ENCODE measurements at places on chromosomes 5 and 9.

DNA sequence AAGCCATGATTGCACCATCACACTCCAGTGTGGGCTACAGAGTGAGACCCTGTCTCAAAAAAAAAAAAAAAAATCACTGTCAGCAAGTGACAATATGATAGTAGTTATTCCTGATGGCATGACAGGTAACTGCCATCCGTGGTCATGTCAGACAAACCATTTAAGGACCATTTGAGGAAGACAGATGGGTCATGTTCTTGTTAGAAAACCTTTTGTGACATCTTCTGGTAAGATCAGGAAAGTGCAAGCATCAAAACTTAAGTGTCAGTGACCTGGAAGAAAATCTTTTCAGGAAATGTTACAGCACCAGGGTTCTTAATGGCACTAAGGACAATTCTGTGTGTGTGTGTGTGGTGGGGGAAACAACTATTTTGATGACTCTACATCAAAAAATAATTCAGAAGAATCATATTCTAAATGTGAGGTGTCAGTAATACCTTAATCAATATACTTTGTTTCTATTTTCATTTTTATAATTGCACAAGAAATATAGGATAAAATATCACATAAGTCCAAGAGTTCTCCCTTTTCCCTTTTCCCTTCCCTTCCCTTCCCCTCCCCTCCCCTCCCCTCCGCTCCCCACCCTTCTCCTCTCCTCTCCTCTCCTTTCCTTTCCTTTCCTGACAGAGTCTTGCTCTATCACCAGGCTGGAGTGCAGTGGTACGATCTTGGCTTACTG lies 17.8 kb downstream of the SLC38A9 start:
- DNase-seq = no peak

DNA sequence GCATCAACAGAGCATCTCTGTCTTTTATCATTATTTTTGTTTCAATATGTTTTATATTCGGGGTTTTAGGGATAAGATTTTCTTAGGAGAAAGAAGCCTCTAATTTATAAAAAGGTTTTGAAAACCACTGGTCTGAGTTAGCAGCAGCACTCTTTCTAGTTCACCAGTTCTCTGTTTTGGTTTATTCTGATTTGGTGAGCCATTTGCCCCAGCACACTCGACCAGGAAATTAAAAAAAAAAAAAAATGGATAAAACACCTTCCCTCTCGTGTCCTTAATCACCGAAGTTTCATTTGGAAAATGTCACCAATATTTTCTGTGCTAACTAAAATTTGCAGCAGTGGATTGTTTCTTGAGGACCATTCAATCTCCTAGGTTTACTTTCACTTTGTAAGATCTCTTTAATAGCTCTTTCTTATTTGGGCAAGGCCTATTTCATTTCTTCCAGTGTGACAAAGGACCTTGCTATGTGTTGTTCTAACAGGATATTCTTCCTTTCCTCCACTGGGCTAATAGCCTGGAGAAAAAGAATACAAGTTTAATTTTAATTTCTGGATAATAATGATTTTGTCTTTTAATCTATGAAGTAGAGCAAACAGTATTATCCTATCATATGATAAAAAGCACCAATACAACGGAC lies 57.8 kb upstream of the ANXA1 start:
- no peak for DNase-seq

- DNase-seq = no peak
Measured at GRCh38 chr9:34565856-34566255, 23.7 kb downstream of the CNTFR start.

DNA sequence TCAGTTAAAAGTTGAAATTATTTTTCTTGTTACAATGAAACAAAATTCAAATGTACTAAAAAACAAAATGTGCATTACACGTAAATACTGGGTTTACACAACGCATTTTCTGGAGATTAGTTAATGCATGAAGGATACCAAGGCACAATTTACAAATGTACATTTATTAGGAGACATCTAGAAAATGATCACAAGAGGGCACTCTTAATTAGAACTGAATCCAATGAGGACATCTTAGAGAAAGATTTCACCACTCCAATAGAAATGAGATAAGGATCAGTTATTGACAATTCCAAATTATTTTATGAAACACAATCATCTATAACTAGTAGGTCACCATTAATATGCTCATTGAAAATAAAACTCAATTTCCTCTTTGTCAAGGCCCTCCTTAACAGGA lies 36.6 kb upstream of the CDH12 start:
- DNase-seq = no peak

DNA sequence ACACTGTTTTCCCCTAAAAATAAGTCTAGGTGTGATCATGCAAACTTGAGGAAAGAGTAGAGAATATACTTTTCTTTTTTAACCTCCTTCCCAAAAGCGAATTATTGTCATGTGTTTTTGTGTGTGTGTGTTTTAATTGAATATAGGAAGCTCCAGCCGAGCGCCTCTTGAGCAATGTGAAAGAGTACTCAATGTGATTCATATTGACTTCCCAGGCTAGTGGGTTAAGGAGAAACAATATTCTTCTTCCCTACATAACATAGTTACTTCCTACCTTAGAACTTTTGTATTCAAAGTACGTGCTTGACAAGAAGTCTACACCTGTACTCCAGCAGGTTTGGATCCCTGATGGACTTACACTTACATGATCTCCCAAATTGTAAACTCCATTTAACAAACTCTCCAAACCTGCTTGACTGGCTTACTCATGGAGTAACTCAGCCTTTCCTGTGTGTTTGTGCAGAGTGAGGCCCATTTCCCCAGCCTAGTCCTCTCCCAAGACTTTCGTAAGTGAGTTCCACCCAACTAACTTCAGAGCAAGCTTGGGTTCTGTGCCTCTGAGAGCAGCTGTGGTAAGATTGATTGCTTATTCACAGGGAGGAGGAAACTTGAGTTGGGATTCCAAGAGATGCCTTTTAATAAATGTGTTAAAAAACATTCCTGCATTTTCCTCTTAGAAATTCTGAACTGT lies 9.3 kb downstream of the SLC28A3 start:
- DNase-seq = no peak

DNA sequence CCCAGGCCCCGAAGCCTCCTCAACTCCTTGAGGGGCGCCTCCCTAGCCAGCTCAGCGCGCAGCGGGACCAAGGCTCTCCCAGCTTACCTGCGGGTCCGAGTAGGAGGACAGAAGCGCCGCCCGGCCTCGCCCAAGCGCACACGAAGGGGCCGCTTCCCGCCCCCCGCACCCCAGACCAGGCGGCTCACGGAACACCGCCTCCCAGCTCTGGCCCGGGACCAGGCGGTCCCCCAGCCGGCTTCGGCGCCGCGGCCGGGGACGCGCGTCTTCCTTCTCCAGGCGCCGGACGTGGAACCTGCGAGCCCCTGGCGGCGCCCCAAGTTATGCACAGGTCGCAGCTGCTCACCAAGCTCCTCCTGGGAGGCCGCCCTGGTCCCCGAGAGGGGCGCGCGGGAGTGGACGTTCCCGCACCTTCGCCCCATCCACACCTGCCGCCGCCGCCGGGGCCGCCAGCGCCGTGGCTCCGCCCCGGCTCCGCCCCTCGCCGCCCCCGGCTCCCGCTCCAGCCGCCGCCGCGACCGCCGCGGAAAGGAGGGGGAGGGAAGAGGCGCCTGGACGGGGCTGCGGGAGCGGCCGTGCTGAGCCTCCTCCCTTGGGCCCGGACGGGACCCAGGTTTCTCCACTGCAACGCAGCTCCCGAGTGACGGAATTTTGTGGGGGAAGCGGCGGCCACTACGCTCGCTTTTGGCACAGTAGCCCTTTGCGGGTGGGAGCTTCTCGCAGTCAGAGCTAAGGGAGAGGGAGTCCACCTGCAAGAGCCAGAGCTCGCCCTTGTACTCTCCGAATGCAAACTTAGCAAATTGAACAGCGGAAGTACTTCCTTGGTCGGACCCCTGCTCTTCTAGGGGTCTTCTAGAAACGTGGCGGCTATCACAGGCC lies 77.5 kb upstream of the IFNE start:
- DNase-seq = peak; percentile 41

DNA sequence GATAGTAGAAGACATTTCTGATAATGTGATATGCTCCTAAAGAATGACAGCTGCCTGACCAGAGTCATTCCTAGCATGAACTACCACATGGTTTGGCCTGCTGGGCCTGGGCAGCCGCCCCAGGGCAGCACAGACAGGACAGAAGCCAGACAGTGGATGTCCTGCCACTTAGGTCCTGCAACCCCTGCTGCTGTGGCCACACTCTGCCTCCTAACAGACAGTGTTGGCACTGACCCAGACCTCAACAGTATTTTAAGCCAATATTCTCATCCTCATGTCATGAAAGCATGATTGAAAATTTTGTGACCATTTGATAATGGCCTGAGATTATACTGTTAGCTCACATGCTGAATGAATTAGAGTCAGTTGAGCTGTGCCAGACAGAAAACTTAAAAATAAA lies 15.8 kb downstream of the CENPP start:
- no peak for DNase-seq

DNA sequence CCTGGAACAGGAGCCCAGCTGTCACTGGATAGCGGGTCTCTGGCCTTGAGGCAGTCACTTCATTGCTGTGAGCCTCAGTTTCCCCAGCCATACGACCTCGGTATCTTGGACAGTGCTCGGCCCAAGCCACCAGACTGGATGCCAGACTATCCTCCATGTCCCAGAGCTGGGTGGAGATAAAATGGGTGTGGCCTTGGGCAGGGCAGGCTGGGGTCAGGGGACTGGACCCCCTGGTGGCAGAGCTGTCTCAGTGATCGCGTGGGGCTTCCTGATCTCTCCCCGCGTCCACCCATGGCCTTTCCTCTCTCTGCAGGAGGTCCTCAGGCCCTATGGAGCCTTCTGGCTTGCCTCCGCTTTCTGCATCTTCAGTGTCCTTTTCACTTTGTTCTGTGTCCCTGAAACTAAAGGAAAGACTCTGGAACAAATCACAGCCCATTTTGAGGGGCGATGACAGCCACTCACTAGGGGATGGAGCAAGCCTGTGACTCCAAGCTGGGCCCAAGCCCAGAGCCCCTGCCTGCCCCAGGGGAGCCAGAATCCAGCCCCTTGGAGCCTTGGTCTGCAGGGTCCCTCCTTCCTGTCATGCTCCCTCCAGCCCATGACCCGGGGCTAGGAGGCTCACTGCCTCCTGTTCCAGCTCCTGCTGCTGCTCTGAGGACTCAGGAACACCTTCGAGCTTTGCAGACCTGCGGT lies 10.0 kb downstream of the SLC2A8 start:
- no peak for DNase-seq

DNA sequence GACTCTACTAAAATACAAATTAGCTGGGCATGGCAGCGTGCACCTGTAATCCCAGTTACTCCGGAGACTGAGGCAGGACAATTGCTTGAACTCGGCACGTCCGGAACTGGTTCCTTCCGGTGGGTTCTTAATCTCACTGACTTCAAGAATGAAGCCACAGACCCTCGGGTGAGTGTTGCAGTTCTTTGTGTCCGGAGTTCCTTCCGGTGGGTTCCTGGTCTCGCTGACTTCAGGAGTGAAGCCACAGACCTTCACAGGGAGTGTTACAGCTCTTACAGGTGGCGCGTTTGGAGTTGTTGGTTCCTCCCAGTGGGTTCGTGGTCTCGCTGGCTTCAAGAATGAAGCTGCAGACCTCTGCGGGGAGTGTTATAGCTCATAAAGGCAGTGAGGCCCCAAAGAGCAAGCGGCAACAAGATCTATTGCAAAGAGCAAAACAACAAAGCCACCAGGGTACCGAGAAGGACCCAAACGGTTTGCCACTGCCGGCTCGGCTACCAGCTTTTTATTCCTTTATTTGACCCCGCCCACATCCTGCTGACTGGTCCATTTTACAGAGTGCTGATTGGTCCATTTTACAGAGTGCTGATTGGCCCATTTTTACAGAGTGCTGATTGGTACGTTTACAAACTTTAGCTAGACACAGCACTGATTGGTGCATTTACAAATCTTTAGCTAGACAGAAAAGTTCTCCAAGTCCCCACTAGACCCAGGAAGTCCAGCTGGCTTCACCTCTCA lies 28.6 kb upstream of the SLC6A19 start:
- DNase-seq = no peak

DNA sequence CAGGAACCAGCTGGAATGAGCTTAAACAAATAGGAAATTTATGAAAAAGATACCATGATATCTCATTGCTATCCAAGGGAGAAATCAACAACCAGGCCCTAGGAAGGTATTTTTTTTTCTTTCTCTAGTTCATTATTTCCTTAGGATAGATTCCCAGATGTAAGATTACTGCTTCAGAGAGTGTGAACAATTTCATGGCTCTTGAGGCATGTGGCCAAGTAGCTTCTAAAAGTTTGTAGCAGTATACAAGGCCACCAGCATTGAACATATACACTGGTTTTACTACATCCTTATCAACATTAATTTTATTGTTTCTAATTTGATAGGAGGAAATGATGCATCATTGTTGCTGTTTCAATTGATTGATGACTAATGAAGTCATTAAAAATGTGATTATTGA lies 201.2 kb downstream of the SREK1 start:
- DNase-seq = no peak

DNA sequence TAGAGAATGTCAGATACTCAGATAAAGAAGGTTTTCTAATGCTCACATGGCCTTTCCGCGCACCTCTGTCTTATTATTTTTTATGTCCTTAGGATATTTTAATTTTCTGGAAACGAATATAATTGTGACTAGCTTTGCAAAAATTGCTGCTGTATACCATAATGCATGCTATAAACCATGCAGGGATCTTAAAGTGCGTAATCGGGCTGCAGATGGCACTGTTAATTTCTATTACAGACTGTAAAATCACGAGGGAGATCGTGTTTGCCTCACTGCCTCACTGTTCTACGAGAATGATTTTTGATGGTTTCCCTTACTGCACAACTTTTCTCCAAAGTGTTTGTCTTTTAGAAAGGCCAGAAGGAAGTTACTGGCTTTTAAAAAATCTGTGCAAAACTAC lies 356.1 kb downstream of the TUSC1 start:
- no peak for DNase-seq

DNA sequence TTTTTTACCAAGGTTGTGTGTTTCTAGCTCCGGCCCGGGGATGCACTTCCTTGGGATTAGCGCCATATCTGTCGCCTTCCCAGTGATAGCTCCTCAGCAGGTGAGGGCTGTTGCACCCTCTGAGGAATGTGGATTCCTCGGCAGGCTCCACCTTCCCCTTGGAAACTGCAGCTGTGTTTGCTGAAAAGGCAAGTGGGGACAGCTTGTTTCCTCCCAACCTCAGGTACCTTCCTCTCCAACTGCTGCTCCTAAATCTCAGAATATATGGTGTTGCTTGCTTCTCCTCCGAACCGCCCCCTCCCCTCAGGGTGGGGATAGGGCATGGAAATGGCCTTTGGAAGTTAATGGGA lies 1.3 kb downstream of the SLC1A1 start:
- no peak for DNase-seq

- DNase-seq = no peak
Measured at GRCh38 chr5:82290908-82291307, 12.8 kb upstream of the RPS23 start.

GRCh38 chr9:15421532-15421931 lies 1.1 kb upstream of the SNAPC3 start:
- no peak for DNase-seq
